ENCODE measurements at places on chromosomes 11 and 22.
A peak's percentile ranks its signal among the peaks of the same experiment; 100 is the strongest.

- no peak for DNase-seq
Observed at GRCh38 chr11:114183044-114183511, 113.1 kb upstream of the NNMT start.

DNA sequence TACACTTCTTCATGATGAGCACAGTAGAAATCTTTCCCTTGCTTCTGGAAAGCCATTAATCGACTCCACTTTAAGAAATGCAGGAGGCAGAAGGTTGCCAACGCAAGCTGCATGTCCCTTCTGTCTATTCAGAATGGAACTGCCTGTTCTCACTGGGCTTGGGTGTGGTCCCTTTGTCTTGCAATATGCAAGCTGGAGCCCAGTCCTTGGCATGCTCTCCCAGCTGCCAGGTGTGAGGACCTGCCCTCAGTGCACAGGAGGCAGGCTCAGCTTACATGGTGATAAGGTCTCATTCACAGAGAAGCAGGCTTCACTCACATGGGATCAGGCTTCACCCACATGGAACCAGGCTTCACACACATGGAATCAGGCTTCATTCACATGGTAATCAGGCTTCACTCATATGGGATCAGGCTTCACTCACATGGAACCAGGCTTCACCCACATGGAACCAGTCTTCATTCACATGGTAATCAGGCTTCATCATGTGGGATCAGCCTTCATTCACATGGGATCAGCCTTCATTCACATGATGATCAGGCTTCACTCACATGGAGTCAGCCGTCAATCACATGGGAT, 59.2 kb upstream of the USP47 start:
- DNase-seq: no peak

DNA sequence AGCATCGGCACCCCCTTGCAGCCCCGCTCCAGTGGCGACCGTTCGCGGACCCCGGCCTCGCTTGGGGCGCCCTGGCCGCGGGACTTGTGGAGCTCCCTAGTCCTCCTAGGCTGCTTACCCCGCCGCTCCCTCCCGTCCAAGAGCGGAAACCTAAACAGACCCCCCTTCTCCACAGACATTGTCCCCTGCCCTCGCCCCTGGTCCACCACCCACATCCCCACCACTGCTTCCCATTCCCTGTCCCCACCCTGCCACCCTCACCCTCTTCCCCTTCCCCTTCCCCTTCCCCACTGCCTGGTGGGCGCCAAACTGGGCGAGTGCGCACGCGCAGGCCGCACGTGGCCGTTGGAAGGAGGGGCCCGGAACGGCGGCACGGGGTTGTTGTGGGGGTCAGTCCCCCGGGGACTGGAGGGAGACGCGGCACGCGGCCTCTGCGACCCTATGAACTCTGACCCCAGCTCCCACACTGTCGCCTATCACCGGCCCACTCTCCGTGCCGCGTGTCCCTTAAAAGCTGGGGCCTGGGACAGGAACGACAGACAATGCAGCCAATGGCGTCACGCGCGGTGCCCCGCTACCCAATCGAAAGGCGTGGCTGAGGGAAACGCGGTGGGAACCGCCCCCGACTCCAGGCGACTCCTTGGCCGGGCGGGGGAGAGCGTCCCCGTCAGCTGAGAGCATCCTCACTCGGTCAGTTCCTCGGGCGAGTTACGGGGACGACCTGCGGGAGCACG, at the start of gene SNX32:
TSS of gene SNX32 (plus strand) at position 667 of the 734 bp plus-strand sequence. CDS start 103 bp downstream, outside the sequence.
- DNase-seq: peak; percentile 96

DNA sequence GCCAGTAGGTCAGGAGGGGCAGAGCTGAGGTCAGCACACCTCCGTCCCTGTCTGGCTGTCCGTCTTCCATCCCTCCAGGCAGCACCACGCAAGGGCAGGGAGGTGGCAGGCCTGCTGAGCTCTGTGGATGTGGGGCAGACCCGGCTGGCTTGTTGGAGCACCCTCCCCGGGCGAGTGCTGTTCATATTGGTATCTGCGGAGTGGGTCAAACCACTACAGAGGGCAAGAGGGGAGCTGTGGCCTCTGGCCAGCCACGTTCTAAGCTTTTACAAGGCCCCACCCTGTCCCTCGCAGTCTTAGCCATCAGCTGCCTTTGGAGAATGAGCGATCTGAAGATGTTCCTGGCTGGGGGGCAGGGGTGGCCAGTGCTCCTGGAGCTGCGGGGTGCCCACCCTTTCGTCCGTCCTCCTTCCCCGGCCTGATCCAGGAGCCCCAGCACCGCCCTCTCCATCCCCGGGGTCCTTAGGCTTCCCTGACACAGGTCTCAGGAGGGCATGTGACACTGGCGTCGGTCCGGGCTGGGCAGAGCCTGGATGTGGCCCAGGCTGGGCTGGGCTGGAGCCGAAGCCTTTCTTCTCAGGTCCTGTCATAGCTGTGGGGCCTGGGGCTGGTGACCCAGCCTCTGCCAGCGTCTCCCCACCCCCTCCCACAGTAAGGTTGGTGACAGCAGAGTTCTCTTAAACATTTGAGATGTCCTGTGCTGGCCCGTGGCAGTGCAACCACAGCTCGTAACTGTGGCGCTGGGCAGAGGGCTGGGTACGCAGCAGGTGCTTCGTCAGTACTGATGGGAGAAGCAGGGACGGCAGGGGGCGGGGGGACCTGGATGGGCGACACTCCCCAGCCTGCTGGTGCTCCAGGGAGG, 31.7 kb upstream of the GRAMD4 start:
- DNase-seq: no peak

DNA sequence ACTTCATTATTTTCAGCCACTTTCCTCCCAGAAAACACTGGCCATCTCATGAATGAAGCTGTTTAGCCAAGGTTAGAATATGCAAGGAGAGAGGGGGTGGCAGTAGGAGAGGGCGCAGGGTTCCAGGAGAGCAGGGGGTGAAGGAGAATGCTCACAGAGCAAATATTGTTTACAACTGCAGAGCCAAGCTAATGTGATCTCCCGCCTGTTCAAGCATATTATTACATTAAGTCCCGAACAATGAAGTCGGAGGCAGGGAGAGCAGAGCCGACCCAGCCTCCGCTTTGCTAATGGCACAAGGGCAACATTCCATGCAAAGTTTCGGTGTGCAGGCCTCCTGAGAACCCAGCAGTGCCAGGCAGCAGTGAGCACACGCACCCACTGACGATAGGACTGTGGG, 80.1 kb downstream of the MICAL3 start:
- DNase-seq: peak; percentile 41

DNA sequence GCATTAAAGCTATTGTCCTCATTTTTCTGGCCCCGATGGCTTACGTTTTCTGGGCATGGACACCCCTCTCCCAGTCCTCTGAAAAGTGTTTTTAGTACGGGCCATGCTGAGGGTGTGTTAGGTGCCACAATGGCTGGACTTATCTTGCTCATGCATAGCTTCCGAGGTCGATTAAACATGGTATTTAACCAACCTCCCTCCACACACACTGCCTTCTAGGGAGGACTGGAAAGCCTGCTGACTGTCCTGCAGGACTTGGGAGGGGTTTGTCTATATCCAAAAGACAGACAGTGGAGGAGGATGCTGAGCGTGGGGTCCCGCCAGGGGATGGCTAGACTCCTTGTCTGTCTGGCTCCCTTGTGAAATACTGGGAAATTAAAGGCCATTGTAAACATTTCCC, 95.3 kb downstream of the FBXO7 start:
- no peak for DNase-seq

DNA sequence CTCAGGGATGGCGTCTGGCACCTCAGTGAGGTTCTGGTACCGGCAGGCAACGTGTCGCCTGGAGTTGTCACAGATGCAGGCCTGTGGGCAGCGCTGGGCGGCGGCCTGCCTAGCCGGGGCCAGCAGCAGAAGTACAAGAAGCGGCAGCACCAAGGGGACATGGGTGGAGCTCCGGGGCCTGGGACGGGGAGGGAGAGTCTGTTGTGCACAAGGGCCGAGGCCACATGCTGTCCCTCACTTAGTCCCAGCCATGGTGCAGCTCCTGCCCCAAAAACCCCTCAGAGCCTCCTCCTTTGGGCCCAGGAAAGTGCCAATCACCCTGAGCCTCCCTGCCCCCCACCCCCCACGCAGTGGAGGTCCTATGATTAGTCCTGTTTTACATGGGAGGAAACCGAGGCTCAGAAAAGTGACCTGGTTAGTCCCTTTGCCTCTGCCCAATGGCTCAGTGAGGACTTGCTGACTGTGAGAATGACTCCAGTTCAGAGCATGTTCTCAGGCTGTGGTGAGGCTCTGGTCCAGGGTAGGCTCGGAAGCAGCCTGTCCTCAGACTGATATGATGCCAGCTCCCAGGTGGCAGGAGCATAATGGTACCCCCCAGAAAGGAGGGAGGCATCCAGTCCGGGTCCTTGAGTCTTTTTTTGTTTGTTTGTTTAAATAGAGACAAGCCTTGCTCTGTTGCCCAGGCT, 1.1 kb downstream of the CHADL start:
- no peak for DNase-seq

DNA sequence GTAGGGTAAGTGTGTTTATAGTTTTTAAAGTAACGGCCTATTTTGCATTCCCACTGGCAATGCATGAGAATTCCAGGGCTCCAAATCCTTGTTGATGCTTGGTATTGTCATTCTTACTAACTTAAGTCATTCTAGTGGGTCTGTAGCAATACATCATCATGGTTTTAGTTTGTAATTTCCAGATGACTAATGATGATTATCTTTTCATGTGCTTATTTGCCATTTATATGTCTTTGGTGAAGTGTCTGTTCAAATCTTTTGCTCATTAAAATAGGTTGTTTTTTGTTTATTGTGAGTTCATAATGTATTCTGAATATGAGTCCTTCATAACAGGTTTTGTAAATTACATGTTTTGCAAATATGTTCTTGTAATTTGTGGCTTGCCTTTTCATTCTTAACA, 31.2 kb downstream of the MTMR3 start:
- no peak for DNase-seq

GRCh38 chr11:111461460-111462235, 50.5 kb downstream of the BTG4 start:
- no peak for DNase-seq

- DNase-seq: no peak
Observed at GRCh38 chr11:69361048-69361447, 67.1 kb downstream of the MYEOV start.

DNA sequence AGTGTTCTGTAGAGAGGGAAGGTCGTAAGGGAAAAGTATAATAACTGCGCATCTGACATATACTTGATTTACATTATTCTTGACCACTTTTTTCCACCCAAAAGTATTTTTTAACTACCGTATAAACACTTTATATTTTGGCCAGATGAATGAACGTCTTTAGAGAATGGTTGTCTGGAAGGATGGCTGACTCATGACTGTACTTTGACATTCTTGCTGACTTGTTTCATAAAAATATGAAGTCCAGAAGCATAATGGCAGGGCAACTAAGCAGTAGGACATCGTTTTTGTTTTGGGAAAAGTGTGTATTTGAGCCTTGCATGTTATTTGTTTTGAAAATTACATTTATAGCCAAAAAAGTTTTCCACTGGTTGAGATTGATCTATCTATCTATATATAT, 110.0 kb downstream of the OSBP2 start:
- no peak for DNase-seq

DNA sequence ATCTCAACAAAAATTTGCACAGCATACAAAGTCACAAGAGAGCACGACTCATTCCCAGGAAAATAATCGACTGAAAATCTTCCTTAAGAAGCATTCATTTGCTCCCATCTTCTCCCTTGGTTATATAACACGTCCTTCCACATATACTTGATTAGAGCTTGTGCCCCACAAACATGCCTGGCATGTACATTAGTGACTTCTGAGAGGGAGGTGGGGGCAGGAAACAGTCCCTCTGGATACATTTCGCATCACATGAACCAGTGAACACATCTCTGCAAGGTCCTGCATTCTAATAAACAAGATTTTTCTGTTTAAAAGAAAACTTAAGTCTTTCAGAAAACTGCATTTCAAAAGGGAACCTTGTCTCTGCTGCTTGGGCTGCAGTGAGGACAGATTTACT, 54.1 kb upstream of the IGLL5 start:
- no peak for DNase-seq

- DNase-seq: no peak
Observed at GRCh38 chr11:60840470-60841430, 1.2 kb upstream of the CCDC86 start.

- no peak for DNase-seq
Observed at GRCh38 chr11:73292525-73292894, 15.6 kb upstream of the ARHGEF17 start.

GRCh38 chr22:46308283-46308988, 11.8 kb downstream of the GTSE1 start:
- DNase-seq: no peak

- DNase-seq: peak; percentile 72
Observed at GRCh38 chr11:66976028-66976467, 944 bp downstream of the C11orf86 start.

GRCh38 chr11:16784666-16785065, 46.2 kb downstream of the C11orf58 start:
- DNase-seq: no peak

GRCh38 chr11:81112718-81113117, 1620.9 kb downstream of the FAM181B start:
- DNase-seq: no peak

DNA sequence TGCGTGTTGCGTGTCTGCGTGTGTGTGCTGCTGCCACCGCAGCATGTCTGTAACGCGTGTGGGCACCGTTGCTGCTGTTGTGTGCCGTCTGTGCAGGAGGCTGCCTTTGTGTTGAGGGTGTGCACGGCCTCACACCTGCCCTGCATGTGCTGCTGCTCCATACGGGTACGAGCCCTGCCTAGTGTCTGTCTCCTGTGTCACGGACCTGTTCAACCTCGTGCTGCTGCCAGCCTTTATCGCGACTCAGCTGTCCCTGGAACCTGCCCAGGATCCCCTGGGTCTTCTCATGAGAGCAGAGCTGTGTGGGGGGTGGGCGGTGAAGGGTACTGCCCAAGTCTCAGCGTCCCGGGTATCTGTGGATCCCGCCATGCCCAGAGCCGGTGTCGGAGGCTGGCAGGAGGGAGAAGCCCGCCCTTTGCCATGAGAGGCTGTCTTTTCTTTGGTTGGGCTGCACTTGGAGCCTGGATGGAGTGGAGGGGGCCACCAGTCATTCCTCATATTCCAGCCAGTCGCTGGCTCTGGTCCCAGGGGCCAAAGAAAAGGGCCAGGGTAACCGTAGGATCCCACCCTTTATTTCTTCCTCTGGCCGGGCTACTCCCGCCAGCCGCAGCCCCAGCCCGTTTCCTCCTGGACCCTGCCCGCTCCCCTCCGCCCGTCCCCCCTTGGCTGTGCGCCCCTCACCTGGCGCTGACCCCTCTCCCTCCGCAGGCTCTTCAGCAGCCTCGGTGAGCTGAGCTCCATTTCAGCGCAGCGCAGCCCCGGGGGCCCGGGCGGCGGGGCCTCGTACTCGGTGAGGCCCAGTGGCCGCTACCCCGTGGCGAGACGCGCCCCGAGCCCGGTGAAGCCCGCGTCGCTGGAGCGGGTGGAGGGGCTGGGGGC, 7.8 kb upstream of the ACR start:
- DNase-seq: no peak

GRCh38 chr11:7196396-7197146, 55.1 kb upstream of the SYT9 start:
- DNase-seq: peak; percentile 49

- DNase-seq: no peak
Observed at GRCh38 chr11:4704790-4705334, 278 bp downstream of the MMP26 start.

DNA sequence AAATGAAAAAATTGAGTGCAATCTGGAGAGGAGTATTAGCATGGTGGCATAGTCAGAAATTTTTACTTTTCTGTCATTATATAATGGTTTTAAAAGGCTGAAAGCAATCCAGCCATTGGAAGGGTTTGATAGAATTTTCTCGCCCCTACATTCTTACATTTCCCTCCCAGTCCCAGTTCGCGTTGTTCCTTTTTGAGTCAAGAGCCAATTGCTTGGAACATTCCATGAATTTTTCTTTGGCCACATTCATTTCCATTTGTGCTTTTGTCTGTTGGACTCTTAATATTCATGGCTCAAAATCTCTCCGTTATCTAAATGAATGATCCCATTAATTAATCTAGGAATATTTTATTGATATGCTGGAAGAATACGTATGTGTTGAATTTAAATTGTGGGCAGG, 66.0 kb downstream of the GRK3 start:
- DNase-seq: no peak
